ENCODE measurements at places on chromosomes 7 and 10. TPM values are rescaled to one million over a fixed set of nuclear protein-coding genes. Genes with fewer than 3 reads are reported as not detected.

DNA sequence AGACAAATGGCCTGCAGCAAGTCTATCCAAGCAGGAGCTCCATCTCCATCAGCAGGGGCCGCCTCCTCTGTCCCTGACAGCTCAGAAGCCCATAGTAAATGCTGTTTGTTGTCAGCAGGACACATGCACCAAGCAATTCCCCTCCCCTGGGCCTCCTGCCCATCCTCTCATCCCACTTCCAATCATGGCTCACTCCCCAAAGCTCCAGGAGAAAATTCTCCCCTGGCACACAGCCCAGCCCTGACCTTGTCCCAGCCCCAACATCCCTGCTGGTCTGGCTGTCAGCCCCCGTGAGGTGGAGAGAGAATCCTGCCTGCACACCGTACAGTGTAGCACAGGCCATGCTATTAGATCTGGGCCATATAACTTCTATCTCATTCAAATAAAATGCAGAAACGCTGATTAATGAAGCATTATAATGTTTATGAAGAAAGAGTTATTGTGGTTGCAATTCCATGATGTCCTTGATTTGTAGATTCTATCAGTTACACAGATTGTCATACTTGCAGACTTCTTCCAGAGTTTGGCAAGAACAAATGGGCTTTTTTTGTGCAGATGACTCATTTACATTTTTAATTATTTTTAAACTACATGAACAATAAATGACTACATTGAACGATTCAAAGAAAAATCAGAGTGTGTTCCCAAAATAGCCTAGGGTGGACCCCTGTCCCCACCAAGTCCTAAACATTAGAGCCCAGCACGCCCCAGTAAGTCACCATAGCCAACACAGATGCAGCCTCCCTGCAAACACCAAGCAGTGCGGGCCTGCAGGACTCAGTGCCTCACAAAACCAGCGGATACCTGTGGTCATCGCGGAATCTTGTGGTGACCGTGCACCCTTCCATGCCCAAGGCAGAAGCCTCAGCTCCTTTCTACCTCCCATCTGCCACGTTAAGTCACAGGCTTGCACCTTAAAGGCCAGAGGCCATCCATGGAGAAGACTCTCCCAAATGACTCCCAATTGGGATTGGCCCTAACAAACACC, 70.1 kb downstream of the COBL start:
- no peak overlapping the region for H3K27ac ChIP-seq
- no peak overlapping the region for H3K4me3 ChIP-seq
- H3K27me3 ChIP-seq: no peaks in the 10 kb centered on the region
- peaks cover 15% of the 10 kb centered on the region for H3K4me1 ChIP-seq
- DNase-seq: peak; percentile 88

- H3K36me3 ChIP-seq: no peaks in the 10 kb centered on the region
- no peak for DNase-seq
- peaks cover 23% of the 10 kb centered on the region for H3K4me1 ChIP-seq
- H3K27me3 ChIP-seq: no peaks in the 10 kb centered on the region
Observed at GRCh38 chr10:44291091-44291490, 93.8 kb downstream of the CXCL12 start.

DNA sequence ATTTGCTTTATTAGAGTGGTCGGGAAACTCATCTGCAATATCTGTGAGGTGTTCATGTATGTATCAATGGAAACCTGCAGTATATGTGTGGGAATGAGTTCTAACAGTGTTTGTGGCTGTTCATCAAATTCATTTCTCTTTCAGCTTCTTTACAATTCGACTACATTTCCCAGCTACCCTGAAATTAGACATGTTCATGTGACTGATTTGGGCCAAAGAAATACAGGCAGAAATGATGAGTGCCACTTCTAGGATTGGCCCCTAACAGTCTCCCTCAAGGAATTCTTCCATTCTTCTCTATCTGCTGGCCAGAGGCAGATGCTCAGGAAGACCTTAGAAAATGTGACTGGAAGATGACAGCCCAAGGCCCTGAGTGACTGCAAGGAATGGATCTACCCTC, 114.8 kb upstream of the WAC start:
- no peaks in the 10 kb centered on the region for H3K27me3 ChIP-seq
- no peak overlapping the region for H3K27ac ChIP-seq
- no peaks in the 10 kb centered on the region for H3K36me3 ChIP-seq
- no peak for DNase-seq

DNA sequence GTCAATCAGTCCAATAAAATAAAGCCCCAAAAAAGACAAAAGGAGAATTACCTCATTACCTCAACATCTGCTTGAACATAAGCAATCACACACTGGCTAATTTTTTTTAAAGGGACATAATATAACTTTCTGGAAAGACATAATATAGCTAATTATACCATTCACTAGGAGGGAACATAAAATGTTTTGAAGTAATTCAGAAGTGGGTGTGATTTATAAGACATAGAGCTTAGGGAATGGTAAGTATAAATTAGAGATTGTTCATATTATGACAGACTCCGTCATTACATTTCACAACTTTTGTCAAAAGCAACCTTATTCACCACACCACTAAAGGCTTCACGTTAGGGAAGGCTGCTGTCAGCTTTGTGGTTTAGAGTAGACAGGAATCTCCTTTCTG, 3.8 kb downstream of the SHTN1 start:
- DNase-seq: no peak
- H3K27me3 ChIP-seq: peaks cover 4% of the 10 kb centered on the region
- no peak overlapping the region for H3K27ac ChIP-seq
- no peak overlapping the region for H3K4me3 ChIP-seq
- no peaks in the 10 kb centered on the region for H3K36me3 ChIP-seq

DNA sequence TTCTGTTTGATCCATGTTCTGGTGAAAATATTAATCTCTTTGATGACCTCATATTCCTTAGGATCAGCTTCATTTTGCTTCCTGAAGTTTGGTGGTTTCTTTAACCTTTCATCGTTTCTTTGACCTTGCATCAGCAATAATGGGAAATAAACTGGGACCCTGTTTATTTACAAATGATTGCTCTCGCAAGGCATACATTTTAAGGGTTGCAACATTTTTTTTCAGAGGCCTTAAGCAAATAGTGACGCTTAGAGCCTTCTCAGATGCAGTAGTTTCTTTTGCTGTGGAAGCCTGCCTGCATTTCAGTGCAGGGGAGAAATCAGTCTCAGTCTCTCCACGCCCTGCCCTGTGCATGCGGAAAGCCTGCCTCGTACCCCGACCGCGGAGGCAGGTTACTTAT, 139.1 kb upstream of the NPS start:
- H3K4me1 ChIP-seq: no peaks in the 10 kb centered on the region
- no peaks in the 10 kb centered on the region for H3K27me3 ChIP-seq
- DNase-seq: no peak
- no peak overlapping the region for H3K27ac ChIP-seq
- no peaks in the 10 kb centered on the region for H3K36me3 ChIP-seq

DNA sequence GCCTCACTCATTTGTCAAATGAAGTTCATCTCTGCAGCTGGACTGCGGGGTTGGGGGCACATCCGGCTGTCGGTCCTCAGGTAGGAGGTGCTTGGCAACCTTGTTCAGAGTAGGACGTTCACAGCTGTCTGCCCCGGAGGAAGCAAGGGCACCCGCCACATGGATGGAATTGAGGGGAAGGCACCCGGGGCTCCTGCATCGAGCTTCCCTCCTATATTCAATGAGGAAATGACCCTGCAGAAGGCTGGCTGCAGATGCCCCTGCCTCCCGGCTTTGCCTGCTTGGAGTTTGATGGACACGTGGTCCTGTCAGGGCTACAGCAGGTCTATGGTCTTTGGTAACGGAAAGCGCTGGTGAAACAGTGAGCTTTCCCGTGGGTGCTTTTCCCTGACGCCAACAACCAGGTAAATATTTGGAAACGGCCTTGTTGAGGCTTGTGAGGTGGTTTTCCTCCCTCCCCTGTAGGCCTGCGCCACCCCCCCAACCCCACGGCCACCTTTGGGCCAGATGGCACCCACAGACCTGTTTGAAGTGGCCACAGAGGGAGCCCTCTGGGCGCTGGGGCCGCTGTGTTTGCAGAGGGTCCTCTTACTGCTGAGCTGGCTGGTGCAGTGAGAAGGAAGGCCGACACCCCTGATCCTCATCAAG, 32.9 kb downstream of the HTRA1 start:
- no peak overlapping the region for H3K4me3 ChIP-seq
- H3K27me3 ChIP-seq: no peaks in the 10 kb centered on the region
- DNase-seq: no peak
- H3K4me1 ChIP-seq: peaks cover 62% of the 10 kb centered on the region
- no peaks in the 10 kb centered on the region for H3K36me3 ChIP-seq

DNA sequence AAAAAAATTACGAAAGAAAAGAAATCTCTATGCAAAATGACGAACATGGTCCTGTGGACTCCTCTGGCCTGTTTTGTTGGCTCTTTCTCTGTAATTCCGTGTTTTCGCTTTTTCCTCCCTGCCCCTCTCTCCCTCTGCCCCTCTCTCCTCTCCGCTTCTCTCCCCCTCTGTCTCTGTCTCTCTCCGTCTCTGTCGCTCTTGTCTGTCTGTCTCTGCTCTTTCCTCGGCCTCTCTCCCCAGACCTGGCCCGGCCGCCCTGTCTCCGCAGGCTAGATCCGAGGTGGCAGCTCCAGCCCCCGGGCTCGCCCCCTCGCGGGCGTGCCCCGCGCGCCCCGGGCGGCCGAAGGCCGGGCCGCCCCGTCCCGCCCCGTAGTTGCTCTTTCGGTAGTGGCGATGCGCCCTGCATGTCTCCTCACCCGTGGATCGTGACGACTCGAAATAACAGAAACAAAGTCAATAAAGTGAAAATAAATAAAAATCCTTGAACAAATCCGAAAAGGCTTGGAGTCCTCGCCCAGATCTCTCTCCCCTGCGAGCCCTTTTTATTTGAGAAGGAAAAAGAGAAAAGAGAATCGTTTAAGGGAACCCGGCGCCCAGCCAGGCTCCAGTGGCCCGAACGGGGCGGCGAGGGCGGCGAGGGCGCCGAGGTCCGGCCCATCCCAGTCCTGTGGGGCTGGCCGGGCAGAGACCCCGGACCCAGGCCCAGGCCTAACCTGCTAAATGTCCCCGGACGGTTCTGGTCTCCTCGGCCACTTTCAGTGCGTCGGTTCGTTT, 83.5 kb upstream of the SLF2 start:
- peaks cover 22% of the 10 kb centered on the region for H3K4me1 ChIP-seq
- H3K36me3 ChIP-seq: no peaks in the 10 kb centered on the region
- no peak for DNase-seq
- H3K27me3 ChIP-seq: peaks cover 82% of the 10 kb centered on the region
- H3K27ac ChIP-seq: no peak overlapping the region

HSPB1 gene
- polyA plus RNA-seq: 6,886 TPM

FAM25C gene
- polyA plus RNA-seq: not detected

GNG11 gene
- polyA plus RNA-seq: 32.1 TPM

SLC18A3 gene
- not detected for polyA plus RNA-seq

LRRC17 gene
- 2.7 TPM for polyA plus RNA-seq

Measured in heart right ventricle (tissue), 16 donors.